ENCODE measurements at places on chromosomes 1 and 21. TPM values are rescaled to one million over a fixed set of nuclear protein-coding genes. Genes with fewer than 3 reads are reported as not detected.

DNA sequence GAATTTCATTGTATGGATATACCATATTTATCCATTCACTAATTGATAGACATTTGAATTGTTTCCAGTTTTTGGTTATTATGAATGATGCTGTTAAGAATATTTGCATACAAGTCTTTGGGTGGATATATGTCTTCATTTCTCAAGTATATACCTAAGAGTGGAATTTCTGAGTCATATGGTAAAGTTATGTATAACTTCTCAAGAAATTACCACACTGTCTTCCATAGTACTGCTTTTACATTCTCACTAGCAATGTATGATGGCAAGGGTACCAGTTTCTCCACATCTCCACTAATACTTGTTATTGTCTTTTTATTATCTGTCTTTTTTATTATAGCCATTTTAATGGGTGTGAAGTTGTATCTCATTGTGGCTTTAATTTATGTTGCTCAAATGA is 74.6 kb upstream of the TENT5C start:
- DNase-seq: no peak

- no peak for DNase-seq
These were observed 41.9 kb downstream of the LPGAT1 start for GRCh38 chr1:211788626-211789025.

GPR153 gene
- 5.5 TPM for total RNA-seq

PRDX1 gene
- total RNA-seq: 349 TPM

- no peak for DNase-seq
These were observed 84.9 kb upstream of the ARHGEF16 start for GRCh38 chr1:3369446-3370076.

CR1L gene
- not detected for total RNA-seq

IFNGR2 gene
- 42.4 TPM for total RNA-seq

GRCh38 chr1:237590386-237590785 is 300.3 kb downstream of the ZP4 start:
- DNase-seq: no peak

CYP4A22 gene
- not detected for total RNA-seq

GRCh38 chr1:228827019-228827418 is 91.7 kb downstream of the RHOU start:
- no peak for DNase-seq

DNA sequence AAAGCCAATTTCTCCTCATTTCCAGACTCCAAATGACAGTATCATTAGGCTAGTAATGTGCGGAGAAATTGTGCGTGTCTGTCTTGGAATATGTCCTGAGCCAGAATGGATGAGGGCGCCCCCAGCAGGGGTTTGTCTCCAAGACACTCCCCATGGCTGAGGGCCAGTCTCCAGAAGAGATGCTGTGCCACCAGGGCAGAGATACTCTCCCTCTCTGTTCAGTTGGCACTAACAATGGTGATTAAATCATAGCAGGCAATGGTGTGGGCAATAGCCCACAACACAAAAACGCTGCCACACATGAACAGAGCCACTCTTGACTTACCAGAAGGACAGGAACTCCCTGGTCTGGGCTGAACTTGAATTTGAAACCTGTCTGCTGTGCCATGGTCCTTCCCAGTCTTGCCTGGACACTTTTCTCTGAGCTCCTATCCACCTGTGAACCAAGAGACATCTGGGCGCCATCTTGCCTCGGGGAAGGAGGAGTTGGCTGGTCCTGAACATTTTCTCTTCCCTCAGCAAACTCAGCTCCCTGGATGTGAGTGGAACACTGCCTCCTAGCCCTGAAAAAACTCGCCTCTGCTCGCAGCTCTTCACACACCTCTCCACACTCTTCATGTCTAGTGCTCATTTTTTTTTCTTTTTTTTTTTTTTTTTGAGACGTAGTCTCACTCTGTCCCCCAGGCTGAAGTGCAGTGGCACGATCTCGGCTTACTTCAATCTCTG is 14.8 kb upstream of the ADGRB2 start:
- no peak for DNase-seq

DNA sequence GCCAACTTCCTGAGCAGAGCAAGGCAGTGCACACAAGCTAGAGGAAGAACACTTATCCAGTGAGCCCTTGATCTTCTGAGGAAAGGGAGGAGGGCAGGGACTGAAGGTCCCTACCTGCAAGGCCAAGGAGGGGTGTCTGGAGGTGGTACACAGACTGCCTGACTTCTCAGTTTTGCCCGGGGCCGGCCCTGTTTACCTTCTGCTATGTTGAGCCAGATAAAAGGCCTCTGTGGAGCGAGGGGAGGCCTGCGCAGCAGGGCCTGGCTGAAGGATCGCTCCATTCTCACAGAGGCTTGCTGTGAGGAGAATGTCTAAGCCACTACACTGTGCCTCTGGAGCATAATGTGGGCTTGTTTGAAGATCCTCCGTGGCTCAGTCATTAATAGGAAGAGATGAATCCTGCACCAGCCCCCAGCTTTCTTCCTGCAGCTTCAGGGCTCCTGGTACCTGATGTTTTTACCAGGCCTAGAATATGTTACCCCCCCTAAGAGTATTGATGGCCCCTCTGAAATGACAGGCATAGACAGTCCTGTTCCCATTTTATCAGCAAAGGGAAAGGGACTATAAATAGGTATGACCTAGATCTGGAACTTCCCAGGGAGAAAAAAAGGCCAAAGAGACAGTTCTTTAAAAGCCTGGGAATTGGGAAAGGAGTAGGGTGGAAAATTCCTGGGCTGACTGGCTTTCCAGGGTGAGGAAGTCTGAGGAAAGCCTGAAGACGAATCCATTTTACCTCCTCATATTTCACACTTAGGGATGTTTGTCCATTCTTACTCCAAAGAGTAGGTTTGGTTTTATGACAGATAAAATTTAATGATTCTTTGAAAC is 4.7 kb downstream of the POGK start:
- DNase-seq: no peak

- no peak for DNase-seq
These were observed 1.6 kb downstream of the UTP11 start for GRCh38 chr1:38014171-38014570.

- DNase-seq: no peak
These were observed 14.5 kb upstream of the RNF187 start for GRCh38 chr1:228472655-228473054.

DNA sequence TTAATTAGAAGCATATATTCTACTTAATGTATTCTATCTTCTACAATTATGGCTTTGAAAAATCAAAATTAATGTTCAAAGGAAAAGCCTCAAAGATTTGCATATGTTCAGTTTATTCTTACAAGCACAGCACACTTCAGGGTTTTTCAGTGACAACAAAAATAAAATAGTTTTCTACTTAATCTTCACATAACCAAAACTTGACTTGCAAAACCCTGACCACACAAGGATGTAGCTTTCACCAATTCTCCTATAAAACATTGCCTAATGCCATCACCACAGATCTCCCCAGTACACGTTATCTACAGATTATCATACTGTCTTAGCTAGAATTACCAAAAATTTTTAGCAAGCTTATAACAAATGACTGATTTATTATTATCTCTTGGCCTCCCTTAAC is 23.3 kb downstream of the LPAR3 start:
- DNase-seq: no peak

ITLN1 gene
- 0.66 TPM for total RNA-seq

- DNase-seq: no peak
These were observed 94.7 kb upstream of the ERRFI1 start for GRCh38 chr1:8120693-8121260.

- no peak for DNase-seq
These were observed 62.7 kb downstream of the AGPAT3 start for GRCh38 chr21:43927591-43928221.

- DNase-seq: no peak
These were observed at the start of gene DMBX1 for GRCh38 chr1:46489638-46490405. Gene DMBX1, plus strand, starts transcription at chr1:46489836. Its CDS starts 17,175 bp downstream, at chr1:46507011.

GRCh38 chr1:93615582-93616150 is 66.0 kb downstream of the BCAR3 start:
- no peak for DNase-seq

GRCh38 chr1:70411360-70411844 is 334 bp downstream of the CTH start:
- no peak for DNase-seq

SIM2 gene
- not detected for total RNA-seq

FABP3 gene
- total RNA-seq: 14.6 TPM

- DNase-seq: no peak
These were observed 22.2 kb downstream of the OPTC start for GRCh38 chr1:203516184-203516583.

DNAJC6 gene
- 3.7 TPM for total RNA-seq

GNG12 gene
- total RNA-seq: 118 TPM

LRRN2 gene
- 6.3 TPM for total RNA-seq

GRCh38 chr21:26914557-26914956 is 52.3 kb downstream of the ADAMTS5 start:
- no peak for DNase-seq

GRCh38 chr1:167362638-167363037 is 142.0 kb downstream of the POU2F1 start:
- DNase-seq: no peak

GRCh38 chr1:111924786-111925185 is 64.7 kb downstream of the KCND3 start:
- DNase-seq: no peak

DNA sequence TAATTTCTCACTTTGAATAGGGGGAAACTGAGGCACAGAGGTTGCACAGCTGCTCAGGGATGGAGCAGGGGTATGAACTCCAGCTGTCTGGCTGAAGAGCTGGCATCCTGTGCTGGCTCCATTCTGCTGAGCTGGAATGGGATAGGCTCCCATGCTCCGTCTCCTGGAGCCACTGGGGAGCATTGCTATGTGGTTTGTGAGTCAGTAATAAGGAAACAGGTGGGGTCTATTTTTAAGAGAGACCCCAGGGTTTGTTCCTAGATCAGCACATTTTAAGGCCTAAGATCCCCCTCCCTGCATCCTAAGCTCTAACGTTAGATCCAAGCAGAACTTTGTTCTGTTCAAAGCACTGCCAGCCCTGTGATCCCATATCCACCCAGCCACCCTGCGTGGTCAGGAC is 72.2 kb downstream of the LACTBL1 start:
- DNase-seq: no peak

DNA sequence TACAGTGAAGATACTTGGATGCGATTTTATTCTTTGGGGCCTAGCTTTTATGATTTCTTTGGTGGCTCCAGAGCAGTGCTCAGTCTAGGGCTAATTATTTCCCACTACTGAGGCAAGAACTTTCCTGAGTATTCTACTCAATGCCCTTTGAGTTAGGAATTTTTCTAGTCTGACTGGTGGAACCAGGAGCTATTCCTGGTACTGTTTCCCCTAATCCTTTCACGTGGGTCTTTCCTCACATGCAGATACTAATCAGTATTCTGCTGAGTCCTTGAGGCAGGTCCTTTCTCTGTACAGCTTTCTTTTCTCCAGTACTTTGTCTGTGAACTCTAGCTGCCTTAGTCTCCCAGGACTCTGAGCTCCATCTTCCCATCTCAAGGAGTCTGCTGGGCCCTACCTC is 76.7 kb downstream of the TRIM11 start:
- no peak for DNase-seq

CERS2 gene
- total RNA-seq: 129 TPM

- no peak for DNase-seq
These were observed 78.7 kb downstream of the DYRK1A start for GRCh38 chr21:37445228-37445627.

KPRP gene
- not detected for total RNA-seq

ZYG11A gene
- total RNA-seq: not detected

GRCh38 chr1:155006601-155007101 is 4.0 kb downstream of the ZBTB7B start:
- no peak for DNase-seq

DNA sequence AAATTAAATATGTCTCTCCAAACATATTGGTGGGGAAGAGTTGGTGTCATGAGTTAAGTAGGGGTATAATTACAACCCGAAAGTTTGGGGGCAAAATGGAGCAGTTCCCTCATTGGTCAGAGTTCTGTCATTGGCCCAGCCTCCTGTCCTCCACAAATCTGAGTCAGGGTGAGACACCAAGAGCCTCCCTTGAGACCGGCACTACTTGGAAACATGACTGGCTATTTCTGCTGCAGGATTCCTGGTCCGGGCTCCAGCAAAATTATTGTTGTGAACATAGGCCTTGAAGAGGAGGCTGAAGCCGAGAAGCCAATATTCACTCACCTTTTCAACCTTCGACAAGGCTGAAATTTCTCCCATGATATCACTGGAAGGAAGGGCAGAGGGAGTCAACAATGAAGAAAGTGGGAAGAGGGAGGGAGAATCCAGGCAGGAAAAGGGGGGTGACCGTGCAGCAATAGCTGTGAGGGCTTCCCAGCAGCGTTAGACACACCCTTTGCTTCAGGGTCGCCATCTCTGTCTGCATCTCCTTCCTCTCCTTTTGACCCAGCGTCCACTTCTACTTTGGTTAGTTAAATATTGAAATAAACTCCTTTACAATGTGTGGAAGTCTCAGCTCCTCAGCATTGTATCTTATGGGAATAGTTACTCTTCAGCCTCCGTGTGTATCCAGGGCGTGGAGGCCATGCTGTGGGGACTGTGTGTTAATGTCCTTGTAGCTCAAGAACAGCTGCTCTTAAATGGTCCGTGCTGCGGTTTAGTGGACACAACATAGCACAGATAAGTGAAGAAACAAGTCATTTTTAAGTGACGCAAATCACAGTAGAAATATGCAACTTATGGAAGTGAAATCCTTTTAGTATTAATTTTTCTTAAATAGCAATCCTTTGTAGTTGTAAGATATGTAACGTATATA is 307.4 kb downstream of the DISC1 start:
- DNase-seq: no peak

DNA sequence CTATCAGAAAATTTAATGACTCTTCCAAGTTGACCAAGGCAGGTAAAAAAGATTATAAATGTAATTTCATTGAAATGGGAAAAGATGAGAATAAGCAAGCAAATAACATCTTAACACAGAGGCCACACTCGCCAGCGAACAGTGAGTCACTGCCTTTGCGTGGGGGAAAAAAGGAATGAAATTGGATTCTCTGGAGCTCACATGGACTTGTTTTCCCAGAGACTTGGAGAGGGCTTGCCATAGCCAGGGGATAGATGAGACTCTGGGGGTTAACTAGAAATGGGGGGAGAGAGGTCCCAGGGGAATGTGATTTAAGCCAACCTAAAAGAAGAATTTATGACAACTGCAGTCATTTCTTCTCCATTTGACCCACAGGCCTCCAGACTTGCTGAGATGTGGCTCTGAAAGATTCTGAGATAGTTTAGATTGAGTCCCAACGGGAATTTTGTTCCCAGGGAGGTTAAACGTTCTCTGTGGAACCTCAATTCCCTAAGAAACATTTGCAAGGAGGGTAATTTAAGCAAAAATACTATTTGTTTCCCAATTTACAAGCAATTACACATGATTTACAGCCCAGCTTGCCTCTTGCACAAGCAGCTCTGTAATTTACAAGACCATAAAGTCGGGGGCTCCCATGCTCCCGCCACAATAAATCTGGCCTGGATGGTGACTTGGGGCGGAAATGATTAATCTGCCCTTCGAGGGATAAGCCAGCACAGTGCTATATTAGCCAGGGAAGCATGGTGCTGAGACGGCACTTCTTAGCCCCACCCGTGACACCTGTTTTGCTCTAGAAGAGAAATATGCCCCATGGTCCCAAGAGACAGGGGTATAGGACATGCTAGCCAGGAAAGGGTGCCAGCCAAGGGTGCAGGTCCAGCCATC is 68.8 kb downstream of the GRIK3 start:
- no peak for DNase-seq

- DNase-seq: peak; percentile 96
These were observed 440 bp downstream of the PIGP start for GRCh38 chr21:37072274-37072987.

- peak; percentile 81 for DNase-seq
These were observed 56.3 kb downstream of the WNT9A start for GRCh38 chr1:227891223-227891954.

Data from esophagus muscularis mucosa (tissue), 4 donors.